ENCODE measurements at places on chromosomes 3 and 15. TPM values are rescaled to one million over a fixed set of nuclear protein-coding genes. Genes with fewer than 3 reads are reported as not detected.

DNA sequence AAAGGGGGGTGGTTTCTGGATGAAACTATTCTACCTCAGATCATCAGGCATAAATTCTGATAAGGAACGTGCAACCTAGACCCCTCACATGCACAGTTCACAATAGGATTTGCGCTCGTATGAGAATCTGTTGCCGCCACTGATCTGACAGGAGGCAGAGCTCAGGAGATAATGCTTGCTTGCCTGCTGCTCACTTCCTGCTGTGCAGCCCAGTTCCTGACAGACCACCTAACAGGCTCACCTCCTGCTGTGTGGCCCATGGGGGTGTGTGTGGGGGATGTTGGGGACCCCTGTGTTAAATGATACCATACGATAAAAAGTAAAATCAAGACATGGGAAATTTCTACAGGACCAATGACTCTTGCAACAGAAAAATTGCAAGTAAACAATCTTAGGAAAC, 24.0 kb downstream of the CP start:
- peak overlapping the region; percentile 99 for H3K27ac ChIP-seq
- no peaks in the 10 kb centered on the region for H3K27me3 ChIP-seq
- peak; percentile 54 for DNase-seq
- H3K4me3 ChIP-seq, result peak overlapping the region; percentile 59
- peaks cover 3% of the 10 kb centered on the region for H3K36me3 ChIP-seq

- H3K27me3 ChIP-seq, result no peaks in the 10 kb centered on the region
Measured at GRCh38 chr15:29618586-29618985, 203.7 kb downstream of the TJP1 start.

DNA sequence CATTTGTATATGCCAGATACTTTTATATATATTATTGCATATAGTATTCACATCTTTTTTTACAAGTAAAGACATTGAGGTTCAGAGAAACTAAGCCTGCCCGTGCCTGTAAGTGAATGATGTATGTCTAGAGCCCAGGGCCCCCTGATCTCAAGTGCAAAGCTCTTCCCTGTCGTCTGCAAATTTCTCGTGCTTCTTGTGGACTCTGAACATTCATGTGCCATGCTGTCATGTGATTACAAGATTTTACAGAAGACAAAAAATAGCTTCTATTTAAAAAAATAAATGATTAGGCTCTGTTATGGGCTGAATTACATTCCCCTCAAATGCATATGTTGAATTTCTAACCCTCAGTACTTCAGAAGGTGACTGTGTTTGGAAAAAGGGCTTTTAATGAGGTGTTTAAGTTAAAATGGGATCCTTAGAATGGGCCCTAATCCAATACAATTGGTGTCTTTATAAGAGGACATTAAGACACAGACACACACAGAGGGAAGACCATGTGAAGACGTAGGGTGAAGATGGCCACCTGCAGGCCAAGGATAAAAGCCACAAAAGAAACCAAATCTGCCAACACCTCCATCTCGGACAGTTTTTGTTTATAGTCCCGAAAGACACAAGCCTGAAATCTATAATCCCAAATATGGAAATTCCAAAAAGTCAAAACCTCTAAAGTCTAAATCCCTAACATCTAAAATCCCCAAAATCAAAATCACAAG, 3.9 kb upstream of the MASP1 start:
- H3K4me1 ChIP-seq, result peaks cover 43% of the 10 kb centered on the region
- no peak overlapping the region for H3K27ac ChIP-seq
- no peak for DNase-seq
- no peak overlapping the region for H3K4me3 ChIP-seq
- peaks cover 7% of the 10 kb centered on the region for H3K27me3 ChIP-seq
- H3K36me3 ChIP-seq, result no peaks in the 10 kb centered on the region

DNA sequence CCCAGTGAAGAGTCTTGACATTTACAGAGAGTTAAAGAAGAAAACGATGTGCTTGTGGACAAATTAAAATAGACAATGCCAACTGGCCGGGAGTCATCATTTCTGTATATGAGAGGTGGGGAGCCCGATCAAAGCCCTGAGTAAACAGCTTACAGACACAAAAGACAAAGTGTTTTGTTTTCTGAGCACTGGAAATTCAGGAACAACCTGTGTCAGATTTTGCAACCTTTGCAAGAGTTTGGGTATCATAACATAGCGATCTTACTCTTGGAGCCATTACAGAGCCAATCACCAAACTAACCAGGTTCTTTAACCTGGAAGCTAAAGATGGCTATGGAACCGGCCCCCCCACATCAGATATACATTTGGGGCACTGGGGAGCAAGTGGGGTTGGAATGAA, 101.9 kb upstream of the LRIG1 start:
- no peaks in the 10 kb centered on the region for H3K27me3 ChIP-seq

- H3K4me3 ChIP-seq, result no peak overlapping the region
- peaks cover 34% of the 10 kb centered on the region for H3K27me3 ChIP-seq
- H3K27ac ChIP-seq, result 0 out of 2 replicates have a peak overlapping the region, but pooled peaks have one; percentile 2
- peaks cover 7% of the 10 kb centered on the region for H3K36me3 ChIP-seq
- peaks cover 20% of the 10 kb centered on the region for H3K4me1 ChIP-seq
Measured at GRCh38 chr15:45372041-45372995, 6.0 kb downstream of the GATM start.

DNA sequence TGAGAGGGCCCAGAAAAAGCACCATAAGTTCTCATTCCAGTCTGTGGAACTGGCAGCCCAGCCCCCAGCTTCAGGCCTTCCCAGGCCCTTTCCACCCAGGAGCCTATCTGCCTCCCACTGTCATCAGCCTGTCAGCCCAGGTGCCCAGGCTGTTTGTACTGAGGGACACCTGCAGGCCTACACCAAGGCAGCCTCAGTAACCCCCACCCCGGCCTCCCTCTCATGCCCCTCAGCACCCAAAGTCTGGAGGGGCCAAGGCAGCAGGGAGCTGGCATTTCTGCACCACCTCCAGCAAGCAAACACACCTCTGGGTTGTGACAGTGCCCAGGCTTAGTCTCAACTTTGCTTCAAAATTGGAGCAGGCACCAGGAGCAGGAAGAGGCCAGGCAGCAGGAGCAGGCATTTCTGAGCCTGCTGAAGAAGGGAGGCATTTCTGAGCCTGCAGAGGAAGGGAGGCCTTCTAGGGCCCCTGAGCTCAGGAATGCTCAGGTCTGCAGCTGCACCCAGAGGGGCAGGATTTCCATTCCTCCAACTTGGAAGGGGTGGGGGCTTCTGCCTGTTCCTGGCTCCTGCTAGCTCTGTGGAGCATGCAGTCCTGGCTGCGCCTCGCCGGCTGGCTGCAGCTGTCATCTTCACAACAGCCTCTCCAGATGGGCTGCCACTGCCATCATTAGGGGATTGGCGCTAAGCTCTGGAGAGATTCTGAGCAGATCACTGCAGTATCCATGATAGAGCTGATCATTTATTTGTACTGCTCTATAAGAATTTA, 396.1 kb downstream of the UNC13C start:
- H3K36me3 ChIP-seq, result no peaks in the 10 kb centered on the region
- peaks cover 1% of the 10 kb centered on the region for H3K4me1 ChIP-seq
- H3K27ac ChIP-seq, result no peak overlapping the region
- H3K4me3 ChIP-seq, result no peak overlapping the region
- DNase-seq, result peak; percentile 14
- no peaks in the 10 kb centered on the region for H3K27me3 ChIP-seq

The TYRO3 gene
- total RNA-seq, result 89.6 TPM

GRCh38 chr15:61906961-61907752, 153.1 kb downstream of the VPS13C start:
- H3K27me3 ChIP-seq, result no peaks in the 10 kb centered on the region
- H3K4me3 ChIP-seq, result no peak overlapping the region
- H3K4me1 ChIP-seq, result no peaks in the 10 kb centered on the region
- no peak overlapping the region for H3K27ac ChIP-seq

GRCh38 chr15:71601038-71601834, 209.1 kb upstream of the NR2E3 start:
- peaks cover 15% of the 10 kb centered on the region for H3K4me1 ChIP-seq
- H3K36me3 ChIP-seq, result peaks cover 8% of the 10 kb centered on the region
- H3K4me3 ChIP-seq, result no peak overlapping the region
- no peak for DNase-seq
- no peaks in the 10 kb centered on the region for H3K27me3 ChIP-seq
- no peak overlapping the region for H3K27ac ChIP-seq

GRCh38 chr3:21898316-21898715, 147.3 kb upstream of the ZNF385D start:
- H3K36me3 ChIP-seq, result no peaks in the 10 kb centered on the region
- no peaks in the 10 kb centered on the region for H3K27me3 ChIP-seq

DNA sequence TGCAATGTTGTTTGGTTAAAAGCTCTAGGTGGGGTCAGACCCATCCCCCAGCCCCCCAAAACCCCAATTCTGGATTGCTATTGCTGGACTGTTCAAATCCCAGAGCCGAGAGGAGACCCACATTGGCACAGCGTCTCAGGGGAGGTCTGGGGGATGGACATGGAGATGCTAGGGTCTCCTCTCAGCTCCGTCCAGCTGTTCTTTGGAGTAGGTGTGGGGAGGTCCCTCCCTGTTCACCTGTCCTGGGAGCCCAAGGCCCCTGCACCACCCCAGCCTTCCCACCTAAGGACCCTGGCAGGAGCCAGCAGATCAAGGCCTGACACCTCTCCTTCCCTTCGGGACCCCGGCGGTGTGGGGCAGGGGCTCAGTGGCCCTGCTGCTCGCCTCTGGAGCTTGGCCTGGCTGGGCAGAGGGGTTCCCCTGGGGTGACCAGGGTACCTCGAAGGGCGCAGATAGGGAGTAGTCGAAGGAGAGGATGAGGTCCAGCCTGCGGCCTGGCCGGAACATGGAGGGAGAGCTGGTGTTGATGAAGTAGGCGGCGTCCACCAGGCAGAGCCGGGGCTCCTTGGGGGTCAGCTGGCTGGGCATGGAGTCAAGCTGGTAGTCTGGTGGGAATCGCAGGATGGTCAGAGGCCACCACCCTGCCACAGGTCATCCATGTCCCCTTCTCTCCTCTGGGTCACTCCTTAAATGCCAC, 23.9 kb downstream of the PLA2G4D start:
- H3K36me3 ChIP-seq, result no peaks in the 10 kb centered on the region
- no peak overlapping the region for H3K27ac ChIP-seq
- H3K4me1 ChIP-seq, result peaks cover 5% of the 10 kb centered on the region

The PLA2G4E gene
- not detected for total RNA-seq

DNA sequence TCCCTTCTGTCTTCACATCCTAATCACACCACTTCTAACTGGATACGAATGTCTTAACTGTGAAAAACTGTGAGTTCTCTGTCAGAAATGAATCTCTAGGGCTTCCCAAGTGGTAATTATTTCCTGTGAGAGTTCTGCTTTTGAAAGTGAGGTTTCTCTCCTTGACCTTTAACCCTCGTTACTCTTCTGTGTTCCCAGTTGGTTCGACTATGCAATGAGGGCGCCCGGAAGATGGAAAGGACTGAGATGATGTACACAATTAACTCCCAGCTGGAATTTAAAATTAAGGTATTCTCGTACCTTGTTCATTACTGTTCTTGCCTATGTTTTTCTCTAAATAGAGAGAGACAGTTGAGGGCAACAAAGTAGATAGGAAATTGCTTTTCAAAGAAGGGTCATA, 96.5 kb downstream of the ARHGEF26 start:
- H3K36me3 ChIP-seq, result peaks cover 33% of the 10 kb centered on the region
- H3K27me3 ChIP-seq, result no peaks in the 10 kb centered on the region
- no peaks in the 10 kb centered on the region for H3K4me1 ChIP-seq
- no peak overlapping the region for H3K27ac ChIP-seq

- H3K36me3 ChIP-seq, result no peaks in the 10 kb centered on the region
- DNase-seq, result no peak
- H3K27me3 ChIP-seq, result peaks cover 15% of the 10 kb centered on the region
- H3K4me1 ChIP-seq, result peaks cover 6% of the 10 kb centered on the region
- H3K4me3 ChIP-seq, result no peak overlapping the region
Measured at GRCh38 chr15:82556315-82557035, 16.2 kb upstream of the RPS17 start.

- H3K4me1 ChIP-seq, result peaks cover 31% of the 10 kb centered on the region
- peak; percentile 89 for DNase-seq
- no peaks in the 10 kb centered on the region for H3K36me3 ChIP-seq
- peak overlapping the region; percentile 96 for H3K27ac ChIP-seq
- H3K4me3 ChIP-seq, result peak overlapping the region; percentile 94
Measured at GRCh38 chr15:52179278-52180195, 11.7 kb downstream of the GNB5 start.

DNA sequence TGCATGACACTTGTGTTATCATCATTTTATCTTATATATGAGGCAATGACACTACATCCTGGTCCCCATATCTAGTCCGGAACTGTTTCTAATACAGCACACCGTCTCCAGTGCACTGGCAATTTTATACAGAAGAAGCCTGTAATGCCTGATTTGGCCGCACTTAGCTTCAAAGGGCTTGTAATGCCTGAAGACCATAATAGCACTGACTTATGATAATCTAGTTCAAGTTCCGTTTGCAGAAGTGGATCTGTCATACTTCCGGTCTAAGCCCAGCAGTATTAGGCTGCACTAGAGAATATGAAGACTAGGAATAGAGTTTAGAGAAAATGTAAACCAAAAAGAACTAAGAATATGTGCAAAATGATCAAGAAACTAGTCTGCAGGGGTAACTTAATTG, 1.3 kb downstream of the BNIP2 start:
- H3K36me3 ChIP-seq, result peaks cover 17% of the 10 kb centered on the region
- H3K4me3 ChIP-seq, result peak overlapping the region; percentile 96
- H3K27me3 ChIP-seq, result peaks cover 33% of the 10 kb centered on the region
- peaks cover 11% of the 10 kb centered on the region for H3K4me1 ChIP-seq

DNA sequence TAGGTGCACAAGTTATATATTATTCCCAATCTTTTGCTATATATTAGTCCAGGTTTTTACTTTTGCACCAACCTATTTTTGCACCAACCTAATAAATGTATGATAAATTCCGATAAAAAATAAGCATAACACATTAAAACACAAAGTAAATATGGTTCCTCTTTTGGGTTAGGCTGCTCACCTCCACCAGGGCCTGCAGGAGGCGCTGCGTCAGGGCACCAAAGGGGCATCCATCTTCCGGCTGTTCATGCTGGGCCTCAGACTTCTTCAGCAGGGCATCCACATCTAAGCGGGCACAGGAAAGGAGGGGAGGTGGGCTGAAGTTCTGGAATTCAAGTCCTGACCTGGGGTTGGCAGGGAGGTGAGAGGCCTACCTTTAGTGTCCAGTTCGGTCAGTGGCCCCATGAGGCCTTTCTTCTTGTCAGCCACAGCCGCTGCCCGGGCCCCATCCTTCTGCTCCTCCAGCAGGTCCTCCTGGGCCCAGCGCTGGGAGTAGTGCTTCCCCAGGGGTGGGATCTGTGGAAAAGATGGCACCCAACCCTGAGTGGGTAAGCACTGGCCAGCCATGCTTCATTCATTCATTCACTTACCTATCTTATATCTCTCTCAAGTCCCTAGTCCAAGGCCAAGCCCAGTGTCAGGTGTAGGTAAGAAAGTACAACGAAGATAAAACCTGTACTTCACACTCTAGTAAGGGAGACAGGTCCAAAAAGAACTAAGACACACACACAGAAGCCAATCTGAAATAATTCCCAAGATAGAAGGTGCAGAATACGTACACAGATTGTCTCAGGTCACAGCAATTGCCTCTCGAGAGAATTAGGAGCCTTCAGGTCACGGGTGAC, 5.2 kb downstream of the TADA3 start:
- no peak overlapping the region for H3K27ac ChIP-seq
- no peak overlapping the region for H3K4me3 ChIP-seq
- no peaks in the 10 kb centered on the region for H3K27me3 ChIP-seq
- no peak for DNase-seq
- H3K36me3 ChIP-seq, result peaks cover 65% of the 10 kb centered on the region
- H3K4me1 ChIP-seq, result peaks cover 4% of the 10 kb centered on the region

The CSK gene
- 55.9 TPM for total RNA-seq
